ENCODE measurements at places on chromosomes 3 and 15. TPM values are rescaled to one million over a fixed set of nuclear protein-coding genes. Genes with fewer than 3 reads are reported as not detected.

ZBBX gene
- total RNA-seq: not detected

TM4SF18 gene
- total RNA-seq: 0.32 TPM

ABHD14A gene
- 10.3 TPM for total RNA-seq

ACTR8 gene
- 42.3 TPM for total RNA-seq

CCR2 gene
- total RNA-seq: not detected

FANCI gene
- 6.5 TPM for total RNA-seq

ANKRD63 gene
- total RNA-seq: not detected
